ENCODE measurements at places on chromosomes 4 and X.

- no peak for DNase-seq
These were observed 205.9 kb downstream of the AASDH start for GRCh38 chr4:56181140-56181953.

DNA sequence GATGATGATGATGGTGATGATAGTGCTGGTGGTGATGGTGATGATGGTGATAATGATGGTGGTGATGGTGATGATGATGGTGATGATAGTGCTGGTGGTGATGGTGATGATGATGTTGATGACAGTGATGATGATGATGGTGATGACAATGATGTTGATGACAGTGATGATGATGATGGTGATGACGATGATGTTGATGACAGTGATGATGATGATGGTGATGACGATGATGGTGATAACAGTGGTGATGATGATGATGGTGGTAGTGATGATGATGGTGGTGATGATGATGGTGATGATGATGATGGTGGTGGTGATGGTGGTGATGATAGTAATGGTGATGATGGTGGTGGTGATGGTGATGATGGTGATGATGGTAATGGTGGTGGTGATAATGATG lies 80.1 kb upstream of the MXRA5 start:
- no peak for DNase-seq

DNA sequence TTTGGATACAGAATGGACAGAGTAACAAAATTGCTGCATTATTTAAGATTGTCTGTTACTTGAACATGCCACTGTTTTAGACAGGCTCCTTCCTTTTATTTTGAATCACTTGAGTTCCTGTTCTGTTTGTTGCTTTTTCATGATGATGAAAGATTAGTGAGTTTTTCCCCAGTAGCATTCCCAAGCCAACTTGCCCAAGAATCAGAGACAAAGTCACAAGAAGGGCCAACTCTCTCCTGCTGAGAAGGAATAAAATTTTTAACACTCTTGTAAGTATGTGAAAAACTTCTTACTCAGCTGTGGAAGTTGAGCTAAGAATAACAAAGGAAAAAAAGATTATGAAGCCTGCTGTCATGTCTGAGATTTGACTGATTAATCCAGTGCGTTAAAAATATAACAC lies 104.2 kb downstream of the KLHL8 start:
- DNase-seq, result no peak

DNA sequence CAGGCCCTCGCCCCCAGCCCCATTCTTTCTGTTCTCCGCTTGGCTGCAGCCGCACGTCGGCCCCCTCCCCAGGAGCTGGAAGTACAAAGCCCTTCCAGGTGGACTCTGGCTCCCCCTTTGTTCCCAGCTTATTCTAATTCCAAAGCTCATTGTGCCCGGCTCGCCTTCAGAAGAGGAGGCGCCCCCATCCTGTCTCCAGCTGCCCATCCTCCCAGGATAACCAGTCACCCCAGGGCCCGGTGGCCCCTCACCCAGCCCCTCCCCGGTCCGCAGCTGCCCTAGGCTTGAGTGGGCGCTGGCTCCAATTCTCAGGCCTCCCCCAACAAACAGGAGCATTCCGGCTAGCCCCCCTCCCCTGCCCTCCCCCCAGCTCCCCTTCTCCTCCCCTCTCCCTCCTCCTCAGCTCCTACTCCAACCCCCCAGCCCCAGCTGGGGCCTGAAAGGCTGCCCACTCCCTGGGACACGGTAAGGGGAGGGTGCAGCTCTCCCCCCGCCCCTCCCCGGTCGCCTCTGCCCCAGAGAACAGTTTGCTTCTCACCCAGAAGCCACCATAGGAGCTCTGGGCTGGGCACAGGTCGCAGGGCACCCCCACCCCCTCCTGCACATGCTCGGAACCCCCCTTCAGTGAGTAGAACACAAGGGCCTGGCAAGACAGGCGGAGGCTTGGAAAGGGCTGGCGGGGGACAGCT lies 3.1 kb upstream of the SLC6A8 start:
- no peak for DNase-seq

GRCh38 chr4:10877076-10877475 lies 192.5 kb upstream of the CLNK start:
- DNase-seq, result no peak

DNA sequence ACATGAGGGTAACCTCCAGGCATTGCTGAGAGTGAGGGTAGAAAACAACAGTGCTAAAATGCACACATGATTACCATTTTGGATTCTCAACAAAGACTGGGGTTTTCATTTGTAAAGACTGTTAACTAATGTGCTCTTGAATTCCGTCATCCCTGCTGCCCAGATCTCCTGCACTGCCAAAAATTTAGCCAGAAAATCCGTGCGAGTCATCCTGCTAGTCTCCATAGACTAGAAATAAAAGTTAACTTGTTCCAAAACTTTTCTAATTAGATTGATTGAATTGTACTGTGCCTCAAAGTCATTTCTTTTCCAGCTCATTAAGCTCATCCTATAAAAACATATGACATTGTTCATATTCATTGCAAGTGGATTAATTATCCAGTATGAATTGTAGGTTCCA lies 99.8 kb downstream of the ARSF start:
- peak; percentile 32 for DNase-seq

DNA sequence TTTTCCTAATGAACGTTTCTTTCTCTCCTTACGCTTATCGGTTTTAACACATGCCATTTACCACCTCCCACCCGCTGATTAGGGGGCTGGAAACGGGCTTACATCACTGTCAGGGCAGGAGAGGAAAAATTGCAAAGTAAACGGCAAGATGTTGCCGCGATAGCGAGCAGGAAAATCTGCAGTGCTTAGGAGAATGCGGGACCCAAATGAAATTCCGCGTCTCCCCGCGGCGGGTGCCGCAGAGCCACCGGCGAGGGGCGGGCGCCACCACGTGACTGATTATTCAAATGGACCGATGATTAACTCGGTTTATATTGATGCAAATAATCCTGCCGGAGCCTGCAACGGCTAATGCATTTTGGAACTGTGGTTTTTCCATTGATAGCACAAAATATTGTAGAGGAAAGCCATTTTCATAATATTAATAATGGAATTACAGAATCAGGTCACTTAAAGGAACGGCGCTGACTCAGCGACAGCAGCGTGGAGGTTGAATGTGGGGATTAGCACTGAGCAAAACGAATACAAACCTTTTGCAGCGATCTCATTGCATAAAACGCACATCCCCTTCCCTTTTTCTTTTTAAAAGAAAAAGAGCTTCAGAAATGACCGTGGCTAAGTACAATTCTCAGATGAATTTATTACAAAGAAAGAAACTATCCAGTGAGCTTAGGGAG lies 224.2 kb downstream of the STIM2 start:
- DNase-seq, result peak; percentile 70

DNA sequence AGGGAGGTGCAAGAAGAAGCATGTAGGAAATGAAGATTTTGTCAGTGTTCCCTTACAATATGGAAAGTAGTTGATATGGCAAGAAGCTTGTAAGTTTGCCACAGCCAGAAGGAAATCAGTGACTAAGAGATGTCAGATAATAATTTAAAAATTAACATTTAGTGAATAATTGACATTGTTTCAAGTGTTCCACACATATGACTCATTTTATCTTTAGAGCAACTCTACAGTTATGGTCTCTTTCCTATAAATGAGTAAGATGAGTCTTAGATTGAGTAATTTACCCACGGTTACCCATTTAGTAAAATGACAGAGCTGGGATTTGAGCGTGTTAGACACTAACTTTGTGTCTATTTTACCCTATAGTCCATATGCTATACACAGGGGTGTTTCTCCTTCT lies 300.3 kb upstream of the IRS4 start:
- no peak for DNase-seq

GRCh38 chr4:36445480-36445879 lies 164.1 kb downstream of the DTHD1 start:
- DNase-seq, result no peak

- DNase-seq, result no peak
These were observed 4.3 kb downstream of the CPLX1 start for GRCh38 chr4:821631-822030.

- DNase-seq, result no peak
These were observed 36.9 kb upstream of the GDPD2 start for GRCh38 chrX:70386235-70386634.

GRCh38 chr4:24722026-24722568 lies 73.3 kb upstream of the SOD3 start:
- DNase-seq, result no peak

- no peak for DNase-seq
These were observed 31.9 kb downstream of the RUFY3 start for GRCh38 chr4:70753630-70754029.

DNA sequence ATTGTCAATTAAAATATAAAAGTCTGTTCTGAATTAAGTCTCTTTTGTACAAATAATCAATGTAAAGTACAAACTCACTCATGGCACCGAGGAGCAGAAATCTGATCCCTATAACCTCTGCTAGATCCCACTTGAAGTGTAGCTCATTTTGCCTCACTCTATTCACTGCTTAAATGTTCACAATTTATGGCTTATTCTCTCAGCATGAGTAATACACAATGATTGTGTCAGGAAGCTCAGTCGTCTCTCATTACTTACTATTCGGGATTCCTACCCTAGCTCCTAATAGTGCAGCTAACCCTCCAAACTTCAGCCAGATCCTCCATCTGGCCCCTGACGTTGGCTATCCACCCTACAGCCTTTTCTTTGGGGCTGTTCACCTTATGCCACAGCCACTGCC lies 4.7 kb upstream of the AMMECR1 start:
- no peak for DNase-seq

DNA sequence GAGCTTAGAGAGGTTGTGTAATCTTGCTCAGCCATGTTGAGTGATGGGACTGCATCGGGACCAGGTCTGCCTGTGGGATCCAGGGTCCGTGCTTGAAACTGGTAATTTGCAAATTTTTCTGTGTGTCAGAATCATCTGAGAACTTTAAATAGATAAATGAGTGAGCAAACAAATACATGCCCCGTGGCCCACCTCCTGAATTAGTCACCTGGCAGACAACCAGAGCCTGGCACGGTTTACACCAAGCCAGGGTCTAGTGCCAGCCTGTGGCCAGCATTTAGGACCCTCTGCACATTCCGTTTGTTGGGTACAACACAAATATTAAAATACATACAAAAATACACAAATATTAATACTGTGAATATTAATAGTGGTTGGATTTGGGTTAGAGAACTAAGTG lies 90.6 kb upstream of the STOX2 start:
- no peak for DNase-seq

DNA sequence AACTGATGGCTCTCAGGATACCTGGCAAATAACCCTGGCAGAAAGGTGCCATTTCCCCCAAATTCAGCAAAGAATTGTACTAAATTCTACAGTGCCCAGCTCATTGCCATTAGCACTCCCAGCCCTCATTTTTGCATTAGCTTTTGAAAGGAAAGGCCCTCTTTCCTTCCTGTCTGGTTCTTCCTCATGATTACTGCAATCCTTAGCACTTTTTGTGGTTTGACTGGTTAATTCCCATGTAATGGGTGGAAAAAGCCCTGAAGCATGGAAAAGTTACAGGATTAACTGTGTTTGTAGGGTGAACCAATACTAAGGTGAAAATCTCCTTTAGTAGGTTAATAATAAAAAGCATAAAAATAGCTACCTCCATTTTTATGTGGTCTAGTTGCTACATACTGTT lies 139.5 kb downstream of the NPNT start:
- DNase-seq, result no peak

DNA sequence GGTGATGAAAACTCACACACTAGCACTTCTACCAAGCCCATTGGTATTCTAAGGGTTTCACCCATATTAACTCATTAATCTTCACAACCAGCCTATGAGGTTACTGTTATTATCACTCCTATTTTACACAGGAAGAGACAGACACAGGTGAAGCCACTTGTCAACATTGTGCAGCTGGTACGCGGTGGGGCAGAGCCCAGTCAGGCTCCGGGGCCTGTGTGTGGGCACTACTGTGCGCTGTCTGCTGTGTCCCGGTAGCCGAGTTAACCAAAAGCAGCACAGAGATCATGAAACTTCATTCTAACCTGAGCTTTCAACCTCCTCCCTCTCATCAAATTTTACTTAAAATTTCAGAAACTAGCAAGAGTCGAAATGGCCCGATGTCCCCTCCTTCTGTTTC lies 111.3 kb downstream of the PHKA2 start:
- no peak for DNase-seq

DNA sequence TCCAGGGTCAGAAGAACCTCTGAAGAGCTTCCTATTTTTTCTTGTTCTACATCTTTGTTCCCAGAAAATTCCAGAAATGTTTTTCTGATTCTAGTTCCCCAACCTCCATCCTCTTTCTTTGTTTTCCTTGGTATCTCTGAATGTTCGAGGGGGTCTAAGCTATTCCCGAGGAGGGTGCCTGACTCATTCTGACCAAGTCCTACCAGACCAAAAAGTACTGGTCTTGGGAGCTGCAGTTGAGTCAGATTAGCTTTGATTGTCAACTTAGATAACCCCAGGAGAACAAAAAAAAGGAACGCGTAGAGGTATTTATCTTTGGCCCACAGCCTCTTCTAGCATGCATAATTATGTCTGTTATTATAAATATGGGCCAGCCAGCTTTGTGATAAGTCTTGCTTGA lies 12.1 kb upstream of the TENM3 start:
- no peak for DNase-seq

GRCh38 chrX:80812176-80812575 lies 2.5 kb upstream of the BRWD3 start:
- DNase-seq, result no peak

GRCh38 chr4:137664046-137664387 lies 131.7 kb upstream of the PCDH18 start:
- peak; percentile 75 for DNase-seq

DNA sequence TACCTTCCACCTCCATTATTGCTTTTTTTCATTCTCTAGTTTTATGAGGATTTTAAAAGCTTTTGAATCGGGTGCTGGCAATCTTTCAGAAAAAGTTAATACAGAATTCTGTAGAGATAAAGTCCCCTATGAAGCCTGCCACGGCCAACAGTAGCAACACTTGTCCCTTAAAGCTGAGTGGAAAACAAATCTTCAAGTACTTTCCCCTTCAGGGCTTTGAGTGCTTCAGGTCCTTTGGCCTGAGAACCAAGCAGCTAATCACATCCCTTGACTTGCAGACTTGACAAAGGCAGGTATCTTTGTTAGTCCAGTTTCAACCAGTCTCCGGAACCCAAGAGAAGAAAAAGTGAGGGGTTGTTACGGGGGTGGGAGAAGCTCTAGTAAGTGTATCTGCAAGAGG lies 144.4 kb downstream of the ATG4A start:
- DNase-seq, result no peak

DNA sequence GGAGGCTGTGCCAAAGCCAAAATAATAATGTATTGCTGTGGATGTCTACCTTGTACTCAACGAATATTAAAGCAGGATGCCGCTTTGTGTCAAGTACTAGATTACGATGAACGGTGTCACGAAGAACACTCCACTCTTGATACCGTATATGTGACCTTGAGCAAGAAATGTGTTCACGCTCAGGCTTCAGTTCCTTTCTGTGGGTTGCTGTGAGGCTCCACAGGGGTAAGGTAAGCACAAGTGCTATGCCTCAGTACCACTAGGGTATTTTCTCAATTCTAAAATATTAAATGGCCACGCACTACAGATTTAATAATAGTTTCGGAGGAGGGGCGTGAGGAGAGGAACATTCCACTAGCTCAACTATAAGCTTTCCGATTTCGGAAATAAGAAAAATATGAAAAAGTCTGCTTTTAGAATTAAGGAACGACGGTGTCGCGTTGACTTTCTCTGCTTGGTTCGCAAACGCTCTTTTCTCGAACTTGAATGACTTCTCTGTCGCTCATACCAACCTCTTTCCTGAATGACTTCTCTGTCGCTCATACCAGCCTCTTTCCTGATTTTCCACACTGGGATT lies 607 bp upstream of the SCOC start:
- DNase-seq, result peak; percentile 64

GRCh38 chrX:10667143-10667542 lies 46.8 kb upstream of the MID1 start:
- no peak for DNase-seq

GRCh38 chr4:157929486-157929885 lies 243.3 kb downstream of the GASK1B start:
- DNase-seq, result no peak

- DNase-seq, result no peak
These were observed 123.9 kb downstream of the MID1 start for GRCh38 chrX:10496345-10496965.

Data from stomach (tissue), 19 donors.